ENCODE measurements at places on chromosomes 2 and 18.

GRCh38 chr2:1237783-1238182, 175.5 kb upstream of the TPO start:
- no peak for DNase-seq

DNA sequence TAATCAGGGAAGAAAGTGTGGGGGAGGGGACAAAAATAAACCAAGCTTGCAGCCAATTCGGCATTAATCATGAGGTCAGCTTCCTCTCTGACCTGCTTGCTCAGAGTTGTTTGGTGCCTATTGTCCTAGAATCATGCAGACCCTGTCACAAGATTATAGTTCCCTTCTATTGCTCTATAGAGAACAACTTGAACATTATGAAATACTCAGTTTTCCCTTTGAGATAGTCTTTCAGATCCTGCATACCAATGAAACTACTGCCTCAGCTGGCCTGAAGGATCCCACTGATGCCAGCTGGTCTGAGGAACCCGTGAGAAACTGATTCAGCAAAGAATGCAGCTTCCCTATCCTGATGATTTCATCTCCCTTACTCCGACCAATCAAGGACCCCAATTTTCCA, 955 bp upstream of the BBS5 start:
- DNase-seq = no peak

DNA sequence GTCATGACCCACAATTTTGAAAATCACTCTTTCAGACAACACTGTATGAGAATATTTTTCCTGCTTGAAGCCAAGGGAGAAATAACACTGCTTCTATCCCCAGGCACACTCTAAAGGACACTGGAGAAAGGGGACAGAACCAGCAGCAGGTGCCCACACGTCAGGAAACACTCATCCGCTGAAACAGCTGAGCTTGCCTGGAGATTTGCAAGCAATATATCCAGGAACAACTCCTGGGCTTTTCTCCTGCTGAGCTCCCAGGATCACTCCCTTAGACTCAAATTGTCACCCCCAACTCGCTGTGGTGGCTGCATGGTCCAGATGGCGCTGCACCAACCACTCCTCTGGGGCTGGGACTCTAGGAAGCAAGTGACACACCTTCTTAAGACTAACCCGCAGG, 186.7 kb downstream of the ARL4C start:
- no peak for DNase-seq

DNA sequence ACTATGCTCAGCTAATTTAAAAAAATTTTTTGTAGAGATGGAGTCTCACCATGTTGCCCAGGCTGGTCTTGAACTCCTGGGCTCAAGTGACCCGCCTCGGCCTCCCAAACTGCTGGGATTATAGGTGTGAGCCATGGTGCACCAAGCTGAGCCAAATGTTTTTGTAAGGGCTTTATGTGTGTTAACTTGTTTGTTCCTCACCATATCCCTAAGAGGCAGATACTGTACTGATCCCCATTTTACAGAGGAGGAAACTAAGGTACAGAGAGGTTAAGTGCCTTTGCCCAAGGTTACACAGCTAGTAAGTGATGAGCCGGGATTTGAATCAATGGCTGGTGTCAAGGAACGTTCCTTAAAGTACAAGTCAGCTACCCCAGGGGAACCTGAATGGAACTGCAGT, 85.3 kb upstream of the KLF7 start:
- no peak for DNase-seq

DNA sequence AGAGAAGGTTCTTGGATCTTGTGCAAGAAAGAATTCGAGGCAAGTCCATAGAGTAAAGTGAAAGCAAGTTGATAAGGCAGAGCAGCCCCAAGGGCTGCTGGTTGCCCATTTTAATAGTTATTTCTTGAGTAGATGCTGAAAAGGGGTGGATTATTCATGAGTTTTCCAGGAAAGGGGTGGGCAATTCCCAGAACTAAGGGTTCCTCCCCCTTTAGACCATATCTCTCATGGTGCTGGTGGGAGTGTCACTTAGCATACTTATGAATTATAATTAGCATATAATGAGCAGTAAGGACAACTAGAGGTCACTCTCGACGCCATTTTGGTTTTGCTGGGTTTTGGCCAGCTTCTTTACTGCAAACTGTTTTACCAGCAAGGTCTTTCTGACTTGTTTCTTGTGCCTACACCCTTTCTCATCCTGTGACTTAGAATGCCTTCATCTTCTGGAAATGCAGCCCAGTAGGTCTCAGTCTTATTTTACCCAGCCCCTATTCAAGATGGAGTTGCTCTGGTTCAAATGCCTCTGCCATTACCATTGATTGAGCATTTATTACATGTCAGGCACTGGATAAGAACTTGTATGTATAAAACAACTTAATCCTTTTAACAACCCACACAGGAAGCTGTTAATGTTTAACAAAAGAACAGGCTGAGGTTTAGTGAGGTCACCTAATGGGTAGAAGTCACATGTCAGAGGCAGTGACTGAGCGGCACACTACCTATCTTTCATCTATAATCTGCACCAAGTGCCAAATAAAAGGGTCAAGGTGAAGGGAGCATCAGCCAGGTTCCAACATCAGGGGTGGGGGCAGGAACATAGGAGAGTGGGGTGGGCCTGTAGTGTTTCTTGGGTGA, 250.9 kb downstream of the ICOS start:
- no peak for DNase-seq

DNA sequence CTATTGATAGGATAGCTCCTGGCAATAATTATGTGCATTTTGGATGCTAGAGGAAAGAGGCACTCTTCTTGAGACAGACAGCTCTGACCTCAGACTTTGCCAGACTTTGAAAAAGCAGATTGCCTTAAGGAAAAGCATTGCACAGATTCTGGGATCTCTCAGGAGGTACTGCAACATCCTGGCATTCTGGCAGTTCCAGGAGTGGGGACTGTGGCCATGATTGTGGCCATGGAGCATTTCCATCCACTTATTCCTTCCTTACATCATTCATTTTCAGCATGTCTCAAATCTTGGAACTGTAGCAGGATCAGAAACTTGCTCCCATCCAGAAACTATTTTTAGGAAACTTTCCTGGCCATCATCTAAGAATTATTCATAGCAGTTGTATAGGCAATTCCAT, 144.9 kb upstream of the FOSL2 start:
- no peak for DNase-seq

GRCh38 chr2:17306219-17306618, 212.0 kb downstream of the RAD51AP2 start:
- DNase-seq = no peak

- no peak for DNase-seq
These were observed 278.4 kb downstream of the RDH14 start for GRCh38 chr2:18282026-18282425.

- no peak for DNase-seq
These were observed 11.8 kb upstream of the LRP1B start for GRCh38 chr2:142142595-142142994.

DNA sequence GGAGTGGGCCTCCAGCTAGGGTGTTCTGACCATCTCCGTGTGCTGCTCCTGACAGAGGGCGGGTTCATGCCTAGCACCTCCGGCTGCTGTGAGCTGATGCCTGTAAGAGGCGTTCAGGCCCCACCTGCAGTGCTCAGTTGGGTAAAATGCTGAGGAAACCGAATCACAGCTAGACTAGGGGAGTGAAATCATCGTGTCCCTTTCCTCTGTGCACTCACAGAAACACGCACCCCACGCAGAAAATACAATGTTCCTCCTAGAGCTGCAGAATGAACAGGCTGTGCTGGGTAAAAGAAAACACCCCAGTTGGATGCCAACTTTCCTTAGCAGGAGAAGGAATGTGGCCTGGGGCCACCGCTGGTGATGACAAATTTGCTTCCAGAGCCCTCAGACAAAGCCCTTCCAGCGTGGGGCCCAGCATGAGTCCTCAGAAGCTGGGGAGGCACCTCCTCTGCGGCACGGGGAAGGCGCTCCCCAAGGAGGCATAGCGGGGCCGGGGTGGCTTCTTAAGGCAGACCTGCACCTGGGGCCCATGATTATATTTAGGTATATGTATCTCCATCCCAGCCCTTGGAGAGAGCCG, 16.3 kb upstream of the ARHGEF4 start:
- DNase-seq = no peak

DNA sequence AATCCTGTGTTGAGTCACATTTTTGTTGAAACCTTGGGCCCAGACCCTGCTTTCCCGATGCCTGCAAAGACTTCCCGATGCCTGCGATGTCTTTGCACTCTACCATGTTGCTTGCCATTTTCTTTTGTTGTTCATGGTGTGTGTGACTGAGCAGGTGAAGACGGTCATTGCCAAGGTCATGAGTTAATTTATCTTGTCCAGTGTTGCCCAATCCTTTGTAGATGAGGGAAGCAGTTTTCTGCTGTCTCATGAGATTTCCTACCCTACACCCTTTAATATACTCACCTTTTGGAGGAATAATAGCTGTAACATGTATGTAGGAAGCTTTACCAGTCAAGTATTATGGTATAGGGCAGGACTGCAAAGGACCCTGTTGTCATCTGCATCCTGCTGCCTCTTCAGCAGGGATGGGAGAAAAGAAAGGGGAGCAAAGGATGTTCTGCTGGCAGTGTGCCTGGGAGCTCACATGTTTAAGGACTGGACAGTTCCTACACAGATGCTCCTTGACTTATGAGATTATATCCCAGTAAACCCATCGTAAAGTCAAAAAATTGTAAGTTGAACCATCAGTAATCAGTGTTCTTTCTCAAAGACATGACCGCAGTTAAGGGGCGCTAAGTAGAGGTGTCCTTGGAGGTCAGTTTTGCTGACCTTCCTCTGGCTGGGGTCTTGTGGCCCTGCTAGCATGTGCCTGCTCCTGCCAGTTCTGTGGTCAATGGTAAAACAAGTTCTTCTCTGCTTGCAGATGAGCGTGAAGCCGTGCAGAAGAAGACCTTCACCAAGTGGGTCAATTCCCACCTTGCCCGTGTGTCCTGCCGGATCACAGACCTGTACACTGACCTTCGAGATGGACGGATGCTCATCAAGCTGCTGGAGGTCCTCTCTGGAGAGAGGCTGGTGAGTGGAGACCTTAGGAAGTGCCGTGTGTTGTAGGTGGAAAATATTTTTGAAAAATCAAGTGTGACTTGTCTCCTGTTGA, 124.8 kb upstream of the EML6 start:
- DNase-seq = no peak

GRCh38 chr2:32427672-32428610, 71.1 kb downstream of the BIRC6 start:
- DNase-seq = no peak

- DNase-seq = peak; percentile 6
These were observed 954 bp downstream of the CCNT2 start for GRCh38 chr2:134919341-134920210.

- no peak for DNase-seq
These were observed 120.7 kb downstream of the LOXHD1 start for GRCh38 chr18:46536215-46536874.

GRCh38 chr2:241863536-241863954, 4.9 kb upstream of the PDCD1 start:
- no peak for DNase-seq

GRCh38 chr2:133418671-133419070, 149.6 kb downstream of the NCKAP5 start:
- no peak for DNase-seq

GRCh38 chr2:113867571-113867970, 22.3 kb upstream of the ACTR3 start:
- no peak for DNase-seq

DNA sequence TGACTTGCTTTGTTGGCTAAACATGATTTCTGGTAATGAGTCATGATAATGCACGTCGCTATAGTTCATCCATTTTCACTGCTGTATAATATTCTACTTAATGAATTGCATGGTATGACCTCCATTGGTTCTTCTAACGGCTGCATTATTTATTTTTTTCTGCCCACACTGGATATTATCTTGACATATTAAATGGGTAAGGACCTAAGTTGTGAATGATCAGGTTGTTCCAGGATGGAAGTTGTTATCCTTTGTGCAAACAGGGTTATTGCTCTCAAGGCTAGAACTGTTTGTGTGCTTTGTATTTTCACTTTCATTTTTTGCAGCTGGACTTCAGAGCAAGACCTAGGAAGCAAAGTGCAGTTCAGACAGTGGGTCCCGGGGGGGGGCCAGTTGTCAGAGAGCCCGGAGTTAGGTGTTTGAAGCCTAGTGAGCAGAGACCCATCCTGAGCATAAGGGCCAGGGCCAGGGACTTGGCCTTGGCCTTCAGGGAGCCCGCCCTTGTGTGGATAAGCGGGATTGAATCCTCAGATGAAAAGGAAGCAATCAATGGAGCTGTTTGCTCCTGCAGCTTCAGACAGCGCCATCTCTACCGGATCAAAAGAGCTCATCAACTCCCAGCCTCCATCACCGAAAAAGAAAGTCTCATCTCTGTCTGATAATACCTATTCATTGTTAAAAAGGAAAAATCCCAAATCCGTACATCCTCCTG, 48.2 kb downstream of the AGAP1 start:
- no peak for DNase-seq

- no peak for DNase-seq
These were observed 20.1 kb upstream of the SMAD2 start for GRCh38 chr18:47950511-47950910.

DNA sequence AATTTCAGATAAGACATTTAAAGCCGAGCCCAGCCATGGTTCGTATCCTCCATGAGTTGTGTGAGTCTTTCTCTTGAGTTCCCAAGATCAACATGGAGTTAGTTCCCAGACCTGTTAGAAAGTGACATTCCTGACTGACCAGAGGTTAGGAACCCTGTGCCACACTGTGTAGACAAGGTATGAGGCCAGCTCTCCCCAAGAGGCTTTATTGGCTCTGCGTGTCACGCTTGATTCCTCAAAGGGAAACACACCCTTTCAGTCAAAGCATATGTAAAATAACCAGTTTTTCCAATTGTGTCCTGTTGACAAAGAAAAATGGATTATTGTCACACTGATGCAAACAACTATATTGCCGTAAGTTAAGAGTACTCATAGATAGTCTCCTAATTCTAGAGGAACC, 1.2 kb downstream of the SULT1C3 start:
- no peak for DNase-seq

DNA sequence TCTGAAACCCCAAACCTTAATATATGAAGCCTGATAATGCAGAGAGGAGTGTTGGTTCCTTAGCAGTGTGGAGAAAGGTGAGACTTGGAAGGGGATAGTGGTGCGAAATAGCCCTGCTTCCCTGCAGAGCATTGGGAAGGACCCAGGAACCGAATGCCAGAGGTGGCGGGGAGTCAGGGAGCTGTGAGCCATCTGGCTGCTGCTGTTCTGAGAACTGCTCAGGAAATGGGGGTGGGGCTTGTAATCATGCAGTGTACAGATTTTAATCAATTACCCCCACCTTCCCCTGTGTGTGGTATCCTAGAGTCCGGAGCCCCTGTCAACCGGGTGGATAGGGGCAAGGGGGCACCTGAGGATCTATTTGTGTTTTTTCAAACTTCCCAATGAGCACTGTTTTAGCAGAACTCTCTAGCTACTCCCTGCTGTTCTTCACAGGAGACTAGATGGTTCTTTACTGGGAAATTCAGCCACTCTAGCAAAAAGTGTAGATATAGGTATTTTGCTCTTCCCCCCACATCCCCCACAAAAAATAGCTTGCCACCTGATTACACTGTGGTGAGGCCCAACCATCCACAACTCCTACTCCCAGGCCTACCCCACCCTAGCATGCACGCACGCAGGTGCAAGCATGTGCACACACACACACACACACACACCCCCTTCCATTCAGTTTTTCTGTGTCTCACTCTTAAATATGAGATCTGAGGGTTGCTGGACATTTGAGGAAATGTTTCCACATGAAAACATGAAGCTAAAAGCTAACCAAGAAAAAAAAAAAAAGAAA, 30.1 kb upstream of the MBOAT2 start:
- DNase-seq = no peak

All from stimulated activated CD8-positive, alpha-beta memory T cell treated with anti-CD3 and anti-CD28 coated beads, Interleukin-4, amount 100 ng/mL, for 1 hour (primary cell).